ENCODE measurements at places on chromosomes 11 and 22.
A peak's percentile ranks its signal among the peaks of the same experiment; 100 is the strongest.

GRCh38 chr22:19592464-19592863 lies 68.3 kb upstream of the CLDN5 start:
- no peak for DNase-seq

DNA sequence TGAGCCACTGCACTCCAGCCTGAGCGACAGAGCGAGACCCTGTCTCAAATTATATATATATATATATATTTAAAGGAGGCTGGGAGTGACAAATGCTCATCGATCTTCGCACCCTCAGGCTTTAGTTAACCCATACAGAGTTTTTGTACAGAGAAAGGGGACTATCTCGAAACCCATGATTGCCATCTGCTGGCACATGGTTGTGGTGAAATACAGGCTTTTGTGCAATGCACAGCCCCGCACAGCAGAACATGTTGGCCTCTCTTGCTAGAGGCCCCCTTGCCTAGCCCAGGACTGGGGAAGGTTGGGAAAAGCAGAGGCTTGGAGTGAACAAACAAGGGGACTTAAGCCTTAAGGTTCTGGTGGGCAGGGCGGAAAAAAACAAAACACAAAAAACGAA lies 3.6 kb downstream of the MYBPC3 start:
- DNase-seq = no peak

GRCh38 chr11:101510591-101510990 lies 73.2 kb downstream of the TRPC6 start:
- DNase-seq = no peak

- no peak for DNase-seq
Measured at GRCh38 chr22:44537467-44537866, 39.4 kb upstream of the RTL6 start.

DNA sequence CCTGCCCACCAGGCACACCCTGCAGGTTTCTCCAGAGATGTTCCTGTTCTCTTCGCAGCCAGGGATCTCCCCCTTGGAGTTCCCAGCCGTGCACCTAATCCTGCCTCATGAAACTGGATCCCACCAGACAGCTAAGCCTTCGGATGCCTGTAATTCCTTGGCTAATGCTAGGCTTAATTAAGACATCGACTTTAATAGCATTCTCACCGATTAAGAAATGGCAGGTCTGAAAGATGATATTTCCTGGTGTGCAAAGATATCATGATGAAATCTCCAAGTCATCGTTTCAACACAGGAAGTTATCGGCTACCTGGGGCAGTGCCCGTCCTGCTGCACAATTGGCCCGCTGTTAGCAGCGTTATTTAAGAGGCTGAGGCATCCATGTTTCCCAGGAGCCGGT lies 41.5 kb upstream of the CCND1 start:
- no peak for DNase-seq

DNA sequence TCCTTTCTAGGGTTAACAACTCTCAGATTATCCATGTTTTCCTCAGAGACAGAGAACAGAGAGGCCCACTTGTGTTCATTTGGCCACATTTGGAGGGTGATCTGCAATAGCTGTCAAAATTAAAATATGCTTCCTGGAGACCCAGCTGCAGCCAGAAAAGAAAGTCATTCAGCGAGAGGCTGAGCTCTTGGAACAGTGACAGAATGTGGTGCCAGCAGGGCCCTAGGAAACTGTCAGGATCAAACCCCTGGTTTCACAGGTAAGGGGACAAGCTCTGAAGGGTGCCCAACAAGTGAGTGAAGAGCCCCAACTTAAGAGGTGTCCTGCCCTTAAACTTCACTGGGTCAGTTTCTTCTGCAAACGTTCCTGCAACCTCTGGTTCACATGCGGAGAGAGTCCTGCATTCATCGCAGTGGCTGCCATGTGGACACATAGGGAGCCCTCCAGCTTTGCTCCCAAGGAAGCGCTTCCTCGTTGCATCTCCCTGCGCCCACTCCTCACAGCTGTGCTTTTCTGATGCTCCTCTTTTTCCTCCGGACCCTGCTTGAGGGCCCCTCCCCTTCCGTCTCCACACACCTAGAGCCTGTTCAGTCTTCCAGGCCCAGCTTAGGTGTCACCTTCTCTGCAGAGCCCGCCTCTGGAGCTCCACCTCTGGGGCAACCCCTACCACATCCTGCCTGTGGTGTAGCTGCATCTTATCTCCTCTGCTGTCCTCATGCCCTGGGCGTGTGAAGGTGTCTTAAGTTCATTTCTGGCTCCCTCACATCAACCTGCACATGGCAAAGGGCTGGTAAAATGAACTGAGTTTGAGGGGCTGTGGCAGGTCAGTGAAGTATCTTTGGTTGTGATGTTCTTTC lies 3.9 kb downstream of the UCP3 start:
- DNase-seq = no peak

- DNase-seq = no peak
Measured at GRCh38 chr11:2662430-2663299, 37.1 kb downstream of the KCNQ1OT1 start.

- peak; percentile 67 for DNase-seq
Measured at GRCh38 chr11:66386171-66387069, 14.9 kb upstream of the SLC29A2 start.

DNA sequence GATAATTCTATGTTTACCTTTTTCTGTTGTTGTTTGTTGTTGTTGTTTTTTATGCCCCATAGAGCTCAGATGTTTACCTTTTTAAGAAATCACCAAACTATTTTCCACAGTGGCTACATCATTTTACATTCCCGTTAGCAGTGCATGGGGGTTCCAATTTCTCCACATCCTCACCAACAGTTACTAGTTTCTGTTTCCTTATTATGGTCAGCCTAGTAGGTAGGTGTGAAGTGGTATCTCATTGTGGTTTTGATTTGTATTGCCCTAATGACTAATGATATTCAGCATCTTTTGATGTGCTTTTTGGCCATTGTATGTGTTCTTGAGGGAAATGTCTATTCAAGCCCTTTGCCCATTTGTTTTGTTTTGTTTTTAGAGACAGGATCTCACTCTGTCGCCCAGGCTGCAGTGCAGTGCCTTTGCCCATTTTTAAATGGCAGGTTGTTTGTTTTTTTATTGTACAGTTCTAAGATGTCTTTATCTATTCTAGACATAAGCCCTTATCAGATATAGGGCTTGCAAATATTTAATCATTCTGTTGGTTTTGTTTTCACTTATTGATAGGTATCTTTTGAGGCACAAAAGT lies 27.5 kb downstream of the CHEK2 start:
- DNase-seq = no peak

- peak; percentile 93 for DNase-seq
Measured at GRCh38 chr11:67630228-67630942, 648 bp upstream of the NUDT8 start.

DNA sequence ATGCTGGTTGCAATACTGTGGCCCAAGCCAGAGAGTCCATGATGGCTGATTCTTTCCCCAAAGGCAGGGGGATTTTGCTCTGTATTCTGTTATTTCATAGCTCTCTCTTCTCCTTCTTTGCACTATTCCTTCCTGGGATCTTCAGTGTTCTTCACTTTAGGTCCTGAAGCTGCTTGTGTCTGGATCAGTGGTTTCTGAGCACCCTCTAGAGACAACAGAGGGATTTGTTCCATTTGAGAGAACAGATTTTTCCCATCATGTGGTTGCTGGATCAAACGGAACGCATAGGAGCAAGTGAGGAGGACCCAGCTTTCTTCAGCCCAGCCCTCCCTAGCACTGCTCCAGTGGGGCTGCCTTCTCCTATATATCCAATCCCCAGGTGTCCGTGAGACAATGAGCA lies 68.7 kb upstream of the SYN3 start:
- DNase-seq = no peak
